ENCODE measurements at places on chromosomes 1 and 21. TPM values are rescaled to one million over a fixed set of nuclear protein-coding genes. Genes with fewer than 3 reads are reported as not detected.

The RPE65 gene
- total RNA-seq, result not detected

The LRRC53 gene
- not detected for total RNA-seq

The S100A1 gene
- 0.75 TPM for total RNA-seq

The RIMKLA gene
- 1.1 TPM for total RNA-seq

The SPRR1A gene
- not detected for total RNA-seq

Measured in A549 treated with Mapracorat at 1 μM for 4 hours (cell line).